ENCODE measurements at places on chromosomes 3 and 15.
A peak's percentile ranks its signal among the peaks of the same experiment; 100 is the strongest.

- DNase-seq: no peak
These were observed 45.9 kb downstream of the PPARG start for GRCh38 chr3:12334786-12335185.

GRCh38 chr3:161413127-161413854, 42.0 kb upstream of the SPTSSB start:
- no peak for DNase-seq

- no peak for DNase-seq
These were observed 34.0 kb downstream of the SENP7 start for GRCh38 chr3:101478980-101479379.

DNA sequence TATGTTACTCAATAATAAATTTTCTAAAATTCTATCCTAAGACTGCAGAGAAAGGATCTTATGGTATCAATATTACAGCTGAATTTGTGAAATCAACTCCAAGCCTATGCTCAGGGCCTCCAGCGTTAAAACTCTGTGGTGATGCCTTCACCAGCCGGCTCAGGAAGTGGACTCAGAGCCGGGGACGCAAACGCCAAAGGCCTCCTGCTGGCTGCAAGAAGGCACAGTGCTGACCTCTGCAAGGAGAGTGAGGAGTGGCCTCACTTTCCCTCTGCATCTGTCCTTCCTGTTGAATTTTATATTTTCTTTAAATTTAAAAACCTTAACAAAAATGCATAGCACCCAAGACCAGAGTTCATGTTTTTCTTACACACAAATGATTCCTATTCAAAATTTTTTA, 48.5 kb downstream of the HERC2 start:
- DNase-seq: no peak

DNA sequence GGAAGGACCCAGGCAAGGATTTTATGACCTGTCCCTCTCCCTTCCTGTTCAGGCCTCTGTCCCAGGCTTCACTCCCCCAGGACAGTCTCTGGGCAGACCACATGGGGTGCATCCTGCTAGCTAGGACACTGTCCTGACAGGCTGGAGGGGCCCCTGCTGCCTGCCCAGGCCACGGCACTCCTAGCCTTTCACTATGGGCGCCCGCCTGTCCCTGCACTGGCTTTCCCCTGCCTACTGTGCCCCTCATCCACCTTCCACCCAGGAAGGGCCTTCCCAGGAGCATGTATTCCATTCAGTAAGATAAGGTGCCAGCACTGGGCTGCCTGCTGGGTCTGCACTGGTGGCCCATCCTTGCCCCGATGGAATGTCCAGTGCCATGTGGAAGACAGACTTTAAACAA, 145.3 kb downstream of the DNAJB8 start:
- no peak for DNase-seq

DNA sequence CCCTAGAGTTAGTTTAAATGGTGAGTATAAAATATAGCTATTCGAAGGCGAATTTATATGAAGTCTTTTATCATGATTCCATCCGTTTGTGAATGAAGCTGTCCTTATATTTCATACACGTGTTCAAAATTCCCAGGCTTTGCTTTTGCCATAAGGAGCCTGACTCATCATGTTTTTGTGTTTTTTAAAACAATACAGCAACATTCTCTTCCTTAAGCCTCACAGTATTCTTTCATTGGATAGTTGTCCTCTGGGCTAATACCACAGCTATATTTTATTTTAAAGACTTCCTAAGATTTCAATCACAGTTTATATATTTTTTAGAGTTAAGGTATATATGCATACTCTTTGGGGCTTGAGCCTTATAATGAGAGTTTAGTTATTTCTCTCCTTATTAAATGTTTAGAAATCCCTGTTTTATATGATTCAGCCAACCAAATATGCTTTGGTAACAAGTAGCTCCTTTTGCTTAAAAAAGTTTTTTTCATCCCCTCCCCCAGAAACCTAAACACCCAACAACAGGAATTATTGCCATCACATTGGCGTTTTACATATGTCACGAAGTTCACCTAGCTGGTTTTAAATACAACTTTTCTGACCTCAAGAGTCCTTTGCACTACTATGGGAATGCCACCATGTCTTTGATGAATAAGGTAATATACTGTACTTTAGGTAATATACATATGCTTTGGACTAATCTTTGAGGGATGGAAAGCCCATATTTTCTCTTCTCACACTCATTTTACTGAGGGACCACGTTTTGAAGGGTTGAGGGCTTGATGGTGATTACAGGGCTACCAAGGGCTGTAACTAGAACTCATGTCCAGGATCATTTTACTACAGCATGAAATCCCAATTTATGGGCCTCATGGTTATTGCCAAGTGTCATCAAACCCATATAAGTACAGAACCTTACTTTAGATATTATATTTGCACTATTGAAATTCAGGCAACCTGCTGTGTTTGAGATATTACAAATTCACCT, 28.5 kb downstream of the ST3GAL6 start:
- no peak for DNase-seq

DNA sequence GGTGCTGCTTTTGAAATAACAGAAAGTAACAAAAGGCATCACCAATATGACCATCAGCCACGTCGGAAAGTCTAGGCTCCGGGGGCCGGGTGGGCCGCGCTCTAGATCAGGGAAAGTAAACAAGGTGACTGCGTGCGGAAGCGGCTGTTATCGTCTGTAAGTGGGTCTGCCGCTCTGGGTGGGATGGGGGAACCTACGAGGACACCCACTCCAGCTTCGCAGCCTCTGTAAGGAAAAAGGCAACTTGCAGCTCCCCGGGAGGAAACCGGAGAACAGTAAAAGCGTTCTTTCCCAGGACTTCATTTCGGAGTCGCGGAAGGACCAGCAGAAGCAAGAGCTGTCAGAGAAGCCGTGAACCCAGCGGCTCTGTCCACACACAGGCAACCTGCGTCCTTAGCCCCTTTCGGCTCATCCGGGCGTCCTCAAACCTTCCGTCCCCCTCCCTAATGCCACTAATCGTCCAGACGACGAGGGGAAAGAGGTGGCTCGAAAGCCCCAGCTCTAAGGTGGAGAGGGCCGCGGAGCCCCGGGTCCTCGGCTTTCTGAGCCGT, 461 bp downstream of the XRN1 start:
- DNase-seq: peak; percentile 39

DNA sequence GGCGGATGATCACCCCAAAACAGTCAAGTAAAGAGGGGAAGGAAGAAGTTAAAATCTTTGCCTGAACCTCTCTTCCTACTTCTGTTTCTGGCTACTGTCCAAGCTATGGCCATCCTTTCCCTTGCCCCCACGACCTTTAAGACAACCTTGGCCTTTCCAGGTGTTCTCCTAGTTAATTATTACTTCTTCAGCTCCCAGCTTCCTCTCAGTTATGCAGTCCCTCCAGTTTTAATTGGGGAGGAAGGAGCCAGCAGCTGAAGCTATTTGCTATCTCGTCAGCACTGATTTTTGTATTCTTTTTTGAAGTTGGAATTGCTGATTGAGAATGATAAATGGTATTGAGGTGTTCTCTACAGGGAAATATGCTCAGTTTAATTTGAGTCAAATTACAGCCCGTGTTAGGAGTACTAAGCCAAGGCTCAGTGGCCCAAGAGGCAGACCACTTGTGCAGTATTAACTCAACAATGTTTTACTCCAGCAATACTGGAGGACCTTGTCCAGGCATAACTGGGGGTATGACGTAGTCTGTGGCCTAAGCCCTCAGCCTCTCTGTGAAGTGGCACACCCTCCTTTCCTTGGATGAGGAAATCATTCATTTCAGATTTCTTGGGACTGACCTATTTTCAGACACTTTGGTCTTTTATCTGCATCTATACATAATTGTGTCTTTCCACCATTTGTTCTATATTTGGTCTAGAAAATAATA, 336.9 kb downstream of the SLC9A9 start:
- no peak for DNase-seq

- DNase-seq: no peak
These were observed 969.6 kb upstream of the ALCAM start for GRCh38 chr3:104396974-104397669.

DNA sequence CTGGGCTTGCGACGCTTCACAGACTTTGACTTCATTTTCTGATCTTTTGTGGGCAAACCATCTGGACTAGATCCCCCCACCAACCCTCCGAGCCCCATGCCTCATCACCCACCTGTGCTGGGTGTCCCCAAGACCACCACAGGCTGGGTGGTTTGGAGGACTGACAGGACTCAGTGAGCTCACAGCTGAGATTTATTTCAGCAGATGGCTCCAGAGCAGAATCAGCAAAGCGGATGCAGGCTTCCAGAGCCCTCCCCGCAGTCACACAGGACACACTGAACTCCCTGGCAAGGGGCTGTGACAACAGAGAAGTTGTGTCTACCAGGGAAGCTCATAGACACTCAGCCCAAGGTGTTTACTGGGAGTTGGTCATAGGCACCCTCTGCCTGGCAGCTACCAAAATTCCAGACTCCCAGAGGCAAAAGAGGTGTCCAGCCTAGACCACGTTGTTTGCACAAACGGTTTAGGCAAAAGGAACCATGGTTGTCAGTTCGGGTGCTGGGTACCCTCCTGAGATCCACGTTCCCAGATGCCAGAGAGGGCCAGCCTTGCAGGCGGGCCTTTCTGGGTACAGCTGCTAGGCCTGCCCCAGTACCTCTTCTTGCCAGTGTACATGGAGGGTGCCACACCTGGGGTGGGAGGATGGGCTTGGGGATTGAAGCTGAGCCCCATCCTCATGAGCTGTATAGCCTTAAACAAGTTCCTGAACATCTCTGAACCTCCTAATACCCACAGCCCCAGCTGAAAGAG, 170.3 kb downstream of the NSMCE3 start:
- DNase-seq: no peak

GRCh38 chr3:189975391-189975990, 145.2 kb downstream of the P3H2 start:
- no peak for DNase-seq

- no peak for DNase-seq
These were observed 4.4 kb downstream of the CCR1 start for GRCh38 chr3:46203681-46204080.

DNA sequence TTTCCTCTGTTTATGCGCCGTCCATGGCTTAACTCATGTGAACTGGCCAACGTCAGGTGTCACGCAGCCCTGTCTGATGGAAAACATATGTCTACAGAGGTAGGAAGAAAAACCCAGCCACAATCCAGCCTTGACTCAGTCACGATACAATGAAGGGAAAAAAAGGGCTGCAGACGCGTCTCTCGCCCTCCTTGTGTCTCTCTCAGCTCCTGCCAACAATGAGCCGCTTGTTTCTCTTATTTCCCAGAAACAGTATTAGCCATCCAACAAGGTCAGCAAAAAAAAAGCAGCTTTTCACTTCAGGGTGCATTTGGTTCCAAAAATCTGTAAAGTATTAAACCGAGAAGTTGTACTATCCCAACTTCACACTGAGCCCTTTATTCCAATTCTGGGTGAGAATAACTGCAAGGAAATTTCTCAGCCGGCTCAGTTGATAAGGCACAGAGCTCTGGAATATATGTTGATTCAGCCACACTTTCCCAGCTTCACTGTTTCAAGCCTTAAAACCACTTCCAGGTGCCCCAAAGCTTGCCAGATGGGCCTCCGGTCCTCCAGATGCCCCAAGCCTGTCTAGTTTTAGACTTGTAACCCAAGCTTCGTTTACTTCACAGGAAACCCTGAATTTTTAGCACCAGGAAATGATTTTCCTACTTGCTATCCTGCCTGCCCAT, 79.4 kb downstream of the TM4SF4 start:
- peak; percentile 88 for DNase-seq

GRCh38 chr3:5304789-5305683, 117.5 kb downstream of the EDEM1 start:
- no peak for DNase-seq

- no peak for DNase-seq
These were observed 4.8 kb downstream of the ARHGEF3 start for GRCh38 chr3:56796996-56797395.

DNA sequence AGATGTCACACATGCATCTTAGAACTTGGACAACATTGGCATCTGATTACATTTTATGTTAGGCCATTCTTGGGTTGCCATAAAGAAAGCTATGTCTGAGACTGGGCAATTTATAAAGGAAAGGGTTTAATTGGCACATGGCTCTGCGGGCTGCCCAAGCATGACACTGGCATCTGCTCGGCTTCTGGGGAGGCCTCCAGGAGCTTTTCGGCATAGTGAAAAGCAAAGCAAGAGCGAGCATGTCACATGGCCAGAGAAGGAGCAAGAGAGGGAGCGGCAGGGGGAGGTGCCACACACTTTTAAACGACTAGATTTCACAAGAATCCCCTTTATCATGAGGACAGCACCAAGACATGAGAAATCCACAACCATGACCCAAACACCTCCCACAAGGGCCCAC, 11.3 kb downstream of the RYR3 start:
- no peak for DNase-seq

DNA sequence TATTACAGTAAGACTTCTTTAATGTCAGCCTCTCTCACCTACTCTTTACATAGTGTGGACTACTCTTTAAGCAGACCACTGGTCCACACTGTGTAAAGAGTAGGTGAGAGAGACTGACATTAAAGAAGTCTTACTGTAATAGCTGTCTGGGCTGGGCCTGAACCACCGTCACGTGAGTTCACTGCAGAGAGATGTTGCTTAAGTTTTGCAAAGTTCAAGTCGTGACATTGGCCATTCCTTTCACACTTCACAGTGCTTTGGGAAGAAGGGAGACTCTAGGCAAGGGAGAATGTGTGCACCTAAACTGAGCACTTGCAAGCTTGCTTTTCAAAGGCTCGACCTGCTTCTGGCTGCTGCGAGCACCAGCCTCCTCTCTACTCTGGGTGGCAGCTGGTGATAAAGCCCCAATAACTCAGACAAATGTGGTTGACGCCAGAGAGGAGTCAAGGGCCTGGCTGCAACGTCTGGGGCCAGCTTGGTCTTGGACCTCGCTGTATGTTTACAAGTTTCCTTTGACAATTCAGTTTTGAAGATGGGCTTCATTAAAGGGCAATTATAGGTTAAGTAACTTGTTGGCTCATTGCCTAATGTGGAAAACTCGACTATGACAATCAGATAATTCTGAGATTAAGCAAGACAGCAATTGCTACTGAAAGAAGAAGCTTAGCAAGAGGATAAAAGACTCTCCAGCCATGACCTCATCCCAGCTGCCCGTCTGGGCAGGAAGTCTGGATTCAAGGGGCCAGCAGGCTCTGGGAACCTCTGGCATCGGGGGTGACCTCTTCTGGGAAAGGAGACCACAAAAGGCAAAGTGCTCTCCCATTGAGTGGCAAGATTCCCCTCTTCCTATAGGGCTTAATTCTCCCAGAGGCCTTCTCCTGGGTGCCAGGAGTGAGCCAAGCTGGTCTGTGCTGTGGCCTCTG, 242.1 kb upstream of the TLE3 start:
- no peak for DNase-seq

All from COLO829 (cell line).